ENCODE measurements at places on chromosomes 13 and 19. TPM values are rescaled to one million over a fixed set of nuclear protein-coding genes. Genes with fewer than 3 reads are reported as not detected.

GRCh38 chr19:1700733-1701663 lies 48.6 kb upstream of the TCF3 start:
- peaks cover 62% of the 10 kb centered on the region for H3K27me3 ChIP-seq
- no peak overlapping the region for H3K4me3 ChIP-seq
- DNase-seq: no peak
- peaks cover 9% of the 10 kb centered on the region for H3K4me1 ChIP-seq

DNA sequence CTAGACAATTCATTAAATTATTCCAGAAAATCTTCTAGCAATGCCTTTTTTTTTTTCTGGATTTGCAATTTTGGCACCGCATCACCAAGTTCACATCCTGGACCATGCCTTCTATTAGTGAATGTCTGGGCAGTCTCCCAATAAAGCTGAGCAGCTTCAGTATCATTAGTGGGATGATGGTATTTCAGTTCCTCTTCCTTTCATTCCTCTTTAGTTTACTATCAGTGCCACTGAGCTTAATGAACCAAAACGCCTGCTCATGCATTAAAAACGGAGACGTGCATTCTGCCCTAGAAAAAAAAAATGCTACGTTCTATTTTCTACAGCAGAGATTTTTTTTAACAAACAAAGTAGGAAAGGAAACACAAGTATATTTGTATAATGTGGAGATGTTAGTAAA lies 343.0 kb downstream of the PCDH9 start:
- H3K4me3 ChIP-seq: no peak overlapping the region
- no peak for DNase-seq
- no peaks in the 10 kb centered on the region for H3K27me3 ChIP-seq
- no peak overlapping the region for H3K27ac ChIP-seq
- no peaks in the 10 kb centered on the region for H3K36me3 ChIP-seq

DNA sequence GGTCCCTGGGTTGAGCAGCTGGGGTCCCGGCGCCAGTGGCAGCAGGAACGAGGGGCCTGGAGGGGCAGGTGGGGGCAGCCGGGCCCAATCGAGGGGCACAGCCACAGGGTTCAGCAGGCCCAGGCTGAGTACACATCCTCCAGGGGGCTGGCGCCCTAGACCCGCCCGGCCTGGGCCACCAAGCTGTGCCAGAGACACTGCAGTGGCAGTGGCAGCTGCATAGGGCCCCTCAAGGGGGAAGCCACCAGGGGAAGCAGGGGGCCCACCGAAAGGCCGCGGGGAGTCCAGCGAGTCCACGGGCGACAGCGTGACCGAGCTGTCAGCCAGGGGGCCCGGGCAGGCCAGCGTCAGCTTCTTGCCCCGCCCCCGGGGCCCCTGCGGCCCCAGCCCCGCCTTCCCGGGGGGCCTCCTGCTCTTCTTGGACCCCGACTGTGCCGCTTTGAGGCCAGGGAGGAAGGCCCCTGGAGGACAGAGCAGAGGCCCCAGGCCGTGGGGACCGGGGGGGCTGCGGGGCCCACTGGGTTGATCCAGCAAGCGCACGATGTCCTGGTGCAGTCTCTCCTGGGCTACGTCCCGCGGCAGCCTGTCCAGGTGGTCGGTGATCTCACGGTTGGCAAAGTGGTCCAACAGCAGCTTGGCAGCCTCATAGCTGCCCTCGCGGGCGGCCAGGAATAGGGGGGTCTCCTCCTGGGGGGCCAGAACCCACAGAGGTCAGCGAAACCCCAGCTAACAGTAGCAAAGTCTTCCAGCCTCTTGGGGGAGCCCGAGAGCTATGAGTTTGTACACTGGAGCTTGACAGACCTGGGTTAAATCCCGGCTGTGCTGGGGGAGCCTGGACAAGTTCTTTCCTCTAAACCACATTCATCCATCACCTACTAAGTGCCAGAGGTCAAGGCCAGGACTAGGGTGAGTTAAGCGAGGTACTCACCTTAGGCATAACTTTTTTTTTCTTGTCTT lies 39.5 kb downstream of the NOTCH3 start:
- H3K36me3 ChIP-seq: peaks cover 58% of the 10 kb centered on the region
- no peak overlapping the region for H3K4me3 ChIP-seq

GRCh38 chr19:50333737-50334617 lies 4.8 kb upstream of the KCNC3 start:
- peak overlapping the region; percentile 64 for H3K27ac ChIP-seq
- H3K27me3 ChIP-seq: peaks cover 58% of the 10 kb centered on the region
- no peaks in the 10 kb centered on the region for H3K36me3 ChIP-seq
- H3K4me1 ChIP-seq: peaks cover 49% of the 10 kb centered on the region
- H3K4me3 ChIP-seq: peak overlapping the region; percentile 52

GRCh38 chr13:80339912-80340650 lies 845 bp downstream of the SPRY2 start:
- peak overlapping the region; percentile 92 for H3K4me3 ChIP-seq
- H3K27me3 ChIP-seq: no peaks in the 10 kb centered on the region
- no peaks in the 10 kb centered on the region for H3K36me3 ChIP-seq
- H3K27ac ChIP-seq: peak overlapping the region; percentile 94

DNA sequence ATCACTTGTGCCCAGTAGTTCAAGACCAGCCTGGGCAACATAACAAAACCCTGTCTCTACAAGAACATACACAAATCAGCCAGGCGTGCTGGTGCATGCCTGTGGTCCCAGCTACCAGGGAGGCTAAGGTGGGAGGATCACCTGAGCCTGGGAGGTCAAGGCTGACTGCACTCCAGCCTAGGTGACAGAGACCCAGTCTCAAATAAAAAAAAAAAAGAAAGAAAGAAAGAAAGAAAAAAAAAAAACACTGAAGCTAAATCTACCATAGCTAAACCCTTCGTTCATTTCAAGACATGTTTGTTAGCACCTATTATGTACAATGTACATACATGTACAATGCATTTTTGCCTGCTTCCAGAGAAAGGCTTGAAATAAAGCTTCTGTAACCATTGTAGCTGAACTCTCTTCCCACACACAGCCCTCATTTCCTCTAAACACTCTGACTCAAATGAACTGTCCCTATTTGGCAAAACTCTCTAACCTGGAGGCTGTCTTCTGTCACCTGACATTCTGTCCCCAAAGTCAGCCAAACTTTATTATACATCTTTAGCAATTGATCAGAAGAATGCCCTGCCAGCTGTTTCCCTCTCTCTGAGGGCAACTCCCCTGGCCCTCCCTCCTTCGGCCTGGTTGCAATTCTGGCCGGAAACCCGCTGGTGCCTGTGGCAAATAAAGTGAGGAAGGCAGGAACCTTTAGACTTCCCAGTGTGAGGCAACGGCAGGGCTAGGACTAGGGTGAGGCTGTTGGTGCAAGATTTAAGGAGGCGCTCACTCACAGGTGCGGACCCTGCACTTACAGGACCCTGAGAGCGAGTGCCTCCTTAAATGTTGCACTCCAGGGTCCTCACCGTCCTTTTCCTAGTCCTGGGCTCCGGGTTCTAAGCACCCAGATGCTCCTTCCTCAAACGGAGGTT lies 1.8 kb downstream of the ETHE1 start:
- no peaks in the 10 kb centered on the region for H3K36me3 ChIP-seq
- H3K4me3 ChIP-seq: peak overlapping the region; percentile 80
- peak overlapping the region; percentile 83 for H3K27ac ChIP-seq
- no peaks in the 10 kb centered on the region for H3K27me3 ChIP-seq

DNA sequence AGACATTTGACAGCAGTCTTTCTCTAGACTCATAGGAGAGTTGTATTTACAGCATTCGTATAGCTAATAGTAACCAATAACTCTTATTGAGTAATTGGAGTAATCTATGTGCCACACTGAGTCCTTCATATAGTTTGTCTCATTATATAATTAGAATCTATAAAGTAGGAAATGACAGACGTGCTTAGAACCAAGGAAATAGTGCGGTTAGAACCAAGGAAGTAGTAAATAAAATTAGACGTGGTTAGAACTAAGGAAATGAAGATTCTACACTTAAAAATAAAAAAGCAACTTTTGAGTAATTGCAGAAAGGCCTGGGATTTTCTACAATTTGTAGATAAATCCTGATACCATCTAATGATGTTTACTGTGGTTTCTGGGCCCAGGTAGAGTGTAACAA lies 107.8 kb upstream of the TNFSF11 start:
- no peaks in the 10 kb centered on the region for H3K27me3 ChIP-seq
- no peak overlapping the region for H3K27ac ChIP-seq
- no peaks in the 10 kb centered on the region for H3K36me3 ChIP-seq
- DNase-seq: no peak
- H3K4me1 ChIP-seq: no peaks in the 10 kb centered on the region

PBX4 gene
- 3.3 TPM for total RNA-seq

WDR87 gene
- not detected for total RNA-seq

LRRC63 gene
- total RNA-seq: not detected

CCDC122 gene
- 6.0 TPM for total RNA-seq

IL17D gene
- 0.40 TPM for total RNA-seq

All from suprapubic skin (tissue), 4 donors.